ENCODE measurements at places on chromosomes 6 and 20.

DNA sequence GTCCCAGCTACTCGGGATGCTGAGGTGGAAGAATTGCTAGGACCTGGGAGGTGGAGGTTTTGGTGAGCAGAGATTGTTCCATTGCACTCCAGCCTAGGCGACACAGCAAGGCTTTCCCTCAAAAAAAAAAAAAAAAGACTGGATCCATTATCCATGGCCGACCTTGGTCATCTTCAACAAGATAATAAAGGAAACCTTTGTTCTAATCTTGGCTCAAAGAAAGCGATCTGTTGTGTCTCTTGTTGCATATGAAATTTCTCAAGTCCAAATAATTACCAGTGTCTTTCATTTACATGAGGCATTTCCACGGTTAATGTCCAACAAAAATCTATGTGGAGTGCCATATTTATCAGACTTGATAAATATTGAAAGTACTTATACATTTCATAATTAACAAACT lies 23.7 kb upstream of the KIF16B start:
- DNase-seq, result no peak

DNA sequence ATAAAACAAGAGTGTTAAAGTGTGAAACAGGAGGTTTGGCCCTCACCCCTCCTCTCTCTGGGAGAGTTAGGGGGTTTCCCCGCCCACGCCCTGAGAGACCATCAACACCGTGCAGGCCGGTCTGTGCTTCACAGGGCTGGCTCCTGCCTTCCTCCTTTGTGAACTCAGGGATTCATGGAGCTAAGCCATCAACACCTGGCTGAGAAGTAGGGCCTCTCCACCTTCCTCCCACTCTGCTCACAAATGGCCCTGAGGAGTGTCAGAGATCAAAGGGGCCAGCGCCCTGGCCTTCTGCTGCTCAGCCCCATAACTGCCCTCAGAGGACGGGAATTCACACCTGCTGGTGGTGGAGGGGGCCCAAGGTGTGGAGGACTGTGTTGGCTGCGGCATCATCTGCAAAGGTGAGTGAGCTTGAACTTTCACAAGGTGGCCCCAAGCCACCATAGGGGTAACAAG lies 88.6 kb downstream of the PSMB1 start:
- no peak for DNase-seq

GRCh38 chr20:60630609-60631008 lies 621.5 kb upstream of the CDH4 start:
- DNase-seq, result no peak

- no peak for DNase-seq
Observed at GRCh38 chr6:170129691-170130171, 161.1 kb downstream of the DLL1 start.

DNA sequence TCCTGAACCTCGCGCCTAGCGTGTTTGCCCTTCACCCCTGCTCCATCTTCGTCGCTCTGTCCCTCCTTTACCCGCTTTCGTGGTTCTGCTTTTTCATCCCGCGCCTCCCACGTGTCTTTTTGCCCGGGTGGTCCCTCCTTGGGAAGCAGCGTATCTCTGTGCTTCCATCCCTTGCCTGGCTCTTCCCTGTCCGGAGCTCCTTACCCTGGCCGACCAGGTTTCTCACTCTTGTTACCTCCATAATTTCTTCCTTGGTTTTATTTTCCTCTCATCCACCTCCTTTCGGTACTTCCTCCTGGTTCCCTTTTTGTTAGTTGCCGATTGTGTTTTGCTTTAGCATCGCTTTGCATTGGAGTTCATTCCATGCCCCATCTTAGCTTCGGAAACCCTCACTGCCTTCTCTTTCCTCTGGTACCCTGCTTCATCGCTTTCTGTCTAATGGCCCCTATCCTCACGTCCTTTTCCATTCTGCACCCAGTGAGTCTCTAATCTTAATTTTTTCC lies 735 bp downstream of the FAM135A start:
- DNase-seq, result peak; percentile 6

DNA sequence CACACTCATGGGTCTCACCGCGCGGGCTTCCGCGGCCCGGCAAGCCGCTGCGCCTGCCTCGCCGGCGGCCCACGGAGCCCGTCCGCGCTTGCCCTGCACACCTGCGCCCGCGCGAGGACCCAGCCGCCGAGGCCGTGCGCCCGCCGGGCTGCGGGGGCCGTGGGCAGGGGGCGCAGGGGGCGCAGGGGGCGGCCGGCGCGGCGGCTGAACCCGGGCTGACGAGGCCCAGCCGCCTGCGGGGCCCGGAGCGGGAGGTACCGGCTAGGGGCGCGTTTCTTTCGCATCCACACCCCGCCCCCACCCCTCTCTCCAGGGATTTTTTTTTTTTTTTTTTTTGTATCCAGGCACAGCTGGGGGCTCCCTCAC lies 43.8 kb upstream of the OSTM1 start:
- no peak for DNase-seq

- no peak for DNase-seq
Observed at GRCh38 chr6:33815854-33816253, 12.1 kb upstream of the MLN start.

All from A549 (cell line).